ENCODE measurements at places on chromosomes 1 and 21.

- no peak for DNase-seq
These were observed 37.3 kb downstream of the VANGL2 start for GRCh38 chr1:160437432-160438316.

- no peak for DNase-seq
These were observed 28.8 kb downstream of the CFAP74 start for GRCh38 chr1:1974834-1975233.

DNA sequence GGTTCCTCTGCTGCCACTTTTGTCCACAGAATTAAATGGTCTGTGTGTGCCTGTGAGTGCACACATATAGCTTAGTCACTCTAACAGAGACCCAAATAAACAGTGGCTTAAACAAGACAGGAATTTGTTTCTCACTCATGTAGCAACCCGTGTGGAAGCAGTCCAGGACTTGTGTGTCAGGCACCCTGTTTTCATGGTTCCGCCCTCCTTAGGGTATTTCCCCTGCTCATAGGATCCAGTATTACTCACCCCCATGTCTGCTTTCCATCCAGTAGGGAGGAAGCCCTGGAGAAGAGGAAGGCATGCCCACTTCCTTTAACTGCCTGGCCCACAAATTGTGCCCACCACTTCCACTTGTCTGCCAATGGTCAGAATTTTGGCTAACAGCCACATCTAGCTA, 41.3 kb upstream of the TACSTD2 start:
- DNase-seq, result no peak

GRCh38 chr1:67616394-67616985, 68.5 kb upstream of the GADD45A start:
- DNase-seq, result no peak

GRCh38 chr1:3570066-3570986, 41.0 kb downstream of the MEGF6 start:
- DNase-seq, result no peak

- no peak for DNase-seq
These were observed 6.8 kb downstream of the C1orf167 start for GRCh38 chr1:11768821-11769220.

DNA sequence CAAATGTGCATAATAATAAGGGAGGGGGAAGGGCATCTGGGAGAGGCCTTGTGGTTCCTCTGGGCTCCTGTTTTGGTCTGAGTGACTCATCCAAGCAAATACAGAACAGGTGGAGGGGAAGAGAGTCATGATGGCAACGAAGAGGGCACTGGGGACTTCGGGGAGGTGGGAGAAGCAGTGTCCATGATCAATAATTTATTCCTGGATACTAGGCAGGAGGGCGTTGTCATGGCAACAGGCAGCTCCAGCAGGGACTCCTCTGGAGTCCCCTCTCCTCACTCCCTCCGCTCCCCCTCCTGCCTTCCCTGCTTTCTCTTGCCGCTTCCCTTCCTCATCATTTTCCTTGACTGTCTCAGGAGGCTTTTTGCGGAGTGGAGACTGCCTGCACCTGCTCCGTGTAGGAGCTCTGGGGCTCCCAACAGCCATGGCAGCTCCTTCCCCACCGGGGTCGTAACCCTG, 12.3 kb upstream of the NFASC start:
- DNase-seq, result no peak

GRCh38 chr1:31426249-31426922, 13.4 kb downstream of the SERINC2 start:
- no peak for DNase-seq

DNA sequence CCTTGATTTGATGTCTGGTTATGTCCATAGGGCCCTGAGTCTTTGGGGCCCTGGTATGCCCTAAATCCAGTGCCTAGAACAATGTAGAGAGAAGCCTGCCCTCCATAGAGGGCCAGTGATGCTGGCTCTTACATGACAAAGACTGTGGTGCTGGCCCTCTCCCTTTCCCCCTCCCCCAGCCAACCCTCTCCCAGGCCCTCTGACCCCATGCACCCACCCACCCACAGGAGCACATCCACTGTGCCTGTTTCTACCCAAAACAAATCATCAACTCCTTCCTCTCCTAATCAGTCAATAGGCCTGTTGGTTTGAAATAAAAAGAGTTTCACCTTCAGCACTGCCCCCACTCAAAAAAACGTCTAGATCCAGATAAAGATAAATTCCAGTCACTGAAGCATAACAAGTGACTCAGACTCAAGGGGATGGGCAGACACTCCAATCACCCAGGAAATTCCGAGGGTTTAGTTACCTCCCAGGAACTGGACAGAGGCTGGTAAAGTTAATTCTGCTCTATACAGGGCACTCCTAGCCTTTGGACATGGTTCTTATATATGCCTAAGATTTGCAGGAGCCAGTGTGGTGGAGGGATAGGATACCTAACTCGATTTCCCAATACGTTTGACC, 144.8 kb upstream of the VANGL1 start:
- no peak for DNase-seq

- no peak for DNase-seq
These were observed 1128.7 kb downstream of the AMY1C start for GRCh38 chr1:104878203-104878909.

DNA sequence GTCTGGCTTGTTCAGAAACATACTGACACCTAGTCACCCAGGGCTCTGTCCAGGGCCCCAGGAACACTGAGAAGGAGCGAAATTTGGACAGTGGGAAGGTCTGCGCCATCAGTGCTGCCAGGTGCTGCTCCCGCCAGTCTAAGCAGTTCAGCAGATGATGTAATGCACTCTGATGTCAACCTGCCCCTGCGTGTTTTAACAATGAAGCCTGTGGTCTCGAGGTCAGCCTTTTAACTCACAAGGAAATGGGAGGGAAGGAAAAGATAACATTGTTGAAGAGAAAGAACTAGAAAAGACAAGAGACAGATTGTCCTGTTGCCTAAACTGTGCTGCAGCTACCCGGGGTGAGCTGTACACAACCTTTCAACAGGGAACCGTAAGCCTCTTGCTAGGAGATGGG, 126.6 kb upstream of the IFFO2 start:
- DNase-seq, result no peak

DNA sequence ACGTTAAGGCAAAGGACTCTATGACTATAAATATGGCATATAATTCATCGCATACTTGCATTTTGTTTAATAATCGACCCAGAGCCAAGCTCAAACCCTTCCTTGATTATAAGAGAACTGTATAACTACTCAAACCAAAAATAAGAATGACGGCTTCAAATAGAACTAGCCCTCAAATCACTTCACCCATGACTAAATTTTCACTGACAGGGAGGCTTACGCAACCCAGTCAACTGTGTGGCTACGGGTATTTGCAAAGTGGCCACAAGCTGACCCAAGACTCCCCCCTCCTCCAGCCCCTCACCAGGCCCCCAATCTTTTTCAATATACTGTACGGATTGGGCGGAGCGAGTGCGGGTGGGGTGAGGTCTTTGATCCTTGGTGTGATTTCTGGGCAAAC, 268.3 kb downstream of the ASTN1 start:
- DNase-seq, result no peak

DNA sequence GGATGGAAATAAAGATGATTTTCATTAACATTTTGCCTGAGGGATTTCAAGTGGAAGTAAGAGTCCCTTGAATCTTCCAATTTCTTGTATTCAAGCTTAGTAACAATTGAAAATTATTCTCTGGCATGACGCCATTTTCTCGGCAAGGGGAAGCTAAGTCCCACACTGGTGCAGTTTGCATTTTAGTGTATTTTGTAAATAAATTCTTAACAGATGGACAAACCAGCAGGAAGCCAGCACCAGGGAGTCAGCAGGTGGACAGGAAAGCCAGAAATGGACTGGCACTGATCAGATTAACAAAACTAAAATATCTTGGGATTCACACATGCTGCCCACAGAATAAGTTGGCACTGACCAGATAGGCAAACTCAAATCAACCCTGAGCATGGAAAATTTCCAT, 311.3 kb downstream of the LRRIQ3 start:
- no peak for DNase-seq

GRCh38 chr1:70331962-70332361, 22.6 kb downstream of the ANKRD13C start:
- no peak for DNase-seq

Data from left renal pelvis (tissue), 4 donors.